ENCODE measurements at places on chromosomes 2 and 18.

DNA sequence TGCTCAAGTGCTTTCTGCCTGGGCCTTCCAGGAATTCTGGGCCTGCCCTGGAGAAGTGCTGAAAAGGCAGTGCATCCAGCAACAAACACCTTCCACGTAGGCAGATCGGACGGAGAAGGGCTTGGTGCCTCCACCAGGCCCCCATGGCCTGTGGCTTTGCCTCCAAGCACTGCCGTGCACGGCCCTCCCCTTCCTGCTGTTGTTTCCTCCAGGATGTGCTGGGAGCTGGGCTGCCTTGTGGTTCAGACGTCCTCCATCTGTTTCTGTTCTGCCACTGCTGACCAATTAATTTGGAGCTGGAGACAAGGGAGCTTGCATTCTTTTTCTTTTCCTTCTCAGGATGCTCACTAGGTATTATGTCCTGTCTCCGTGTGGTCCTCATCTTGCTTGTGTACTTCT is 197.0 kb downstream of the HRH4 start:
- no peak for DNase-seq

DNA sequence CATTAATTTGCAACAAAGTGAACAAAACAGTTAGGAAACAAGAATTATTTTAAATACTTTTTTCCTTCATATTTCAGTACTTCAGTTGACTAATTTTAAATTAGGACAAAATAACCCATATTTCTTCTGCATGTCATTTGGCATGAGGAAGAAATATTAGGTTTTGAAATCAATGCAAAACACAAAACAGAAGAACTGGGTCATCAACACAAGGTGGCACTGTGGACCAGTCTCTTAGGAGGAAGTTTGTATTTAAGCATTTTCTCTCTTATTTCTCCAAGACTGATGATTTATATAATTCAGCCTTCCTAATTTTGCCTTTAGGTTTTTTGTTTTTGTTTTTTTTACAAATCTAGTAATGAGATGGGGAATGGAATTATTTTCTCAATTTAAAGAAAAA is 352.8 kb upstream of the KCNH7 start:
- DNase-seq = no peak

DNA sequence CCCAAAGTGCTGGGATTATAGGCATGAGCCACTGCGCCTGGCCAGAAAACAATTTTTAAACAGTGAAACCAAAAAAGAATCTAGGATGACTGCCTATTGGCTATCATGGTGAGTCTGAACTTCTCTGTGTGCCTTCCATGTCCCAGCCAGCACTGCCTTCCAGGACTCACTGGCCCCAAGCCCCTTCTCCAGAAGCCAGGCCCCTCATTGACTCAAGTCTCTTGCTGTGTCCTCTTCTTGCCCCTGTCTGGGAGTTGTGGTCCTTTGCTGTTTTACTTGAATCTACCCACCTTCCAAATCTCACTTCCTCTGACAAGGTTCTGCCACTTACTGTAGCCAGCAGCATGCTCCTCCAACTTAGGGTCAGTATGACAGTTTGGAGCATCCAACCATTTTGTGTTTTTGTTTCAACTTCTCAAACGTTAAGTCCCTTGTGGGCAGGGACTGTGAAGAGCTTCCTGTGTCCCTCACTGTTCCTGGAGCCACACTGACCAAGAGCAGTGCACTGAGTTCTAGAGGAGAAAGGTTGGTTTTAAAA is 41.7 kb downstream of the ST3GAL5 start:
- DNase-seq = no peak

DNA sequence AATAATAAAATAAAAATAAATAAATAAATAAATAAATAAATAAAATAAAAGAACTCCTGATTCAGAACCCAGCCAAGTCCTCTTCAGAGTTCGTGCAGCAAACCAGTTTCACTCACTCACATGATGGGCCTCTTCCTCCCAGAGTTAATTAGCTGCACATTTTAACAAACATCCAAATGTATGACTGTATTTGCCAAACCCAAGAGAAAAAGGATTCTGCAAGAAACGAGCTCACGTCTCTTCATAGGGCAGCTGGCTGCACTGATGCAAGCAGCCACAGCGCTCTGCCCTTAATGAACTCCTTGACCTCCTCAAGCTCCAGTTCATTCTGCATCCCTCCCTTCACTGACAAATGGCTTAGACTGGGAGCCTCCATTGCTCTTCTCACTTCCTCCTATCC is 55.1 kb downstream of the MREG start:
- no peak for DNase-seq

DNA sequence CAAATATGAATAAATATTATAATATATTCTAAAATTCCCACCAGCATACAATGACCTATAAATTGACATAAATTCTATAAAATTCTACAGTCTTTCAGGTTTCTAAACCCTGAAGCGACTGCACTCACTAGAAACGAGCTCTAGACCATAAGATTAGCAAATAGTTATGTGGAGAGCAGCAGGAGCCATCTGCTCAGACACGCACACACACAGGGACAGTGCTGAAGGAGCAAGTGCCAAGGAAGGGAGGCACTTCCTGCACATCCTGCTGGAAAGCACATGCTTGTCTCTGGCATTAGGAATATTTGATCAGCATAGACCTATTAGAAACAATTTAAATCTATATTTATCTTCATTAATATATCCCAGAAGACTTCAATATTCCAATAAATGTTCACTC is 713.9 kb upstream of the CDH2 start:
- DNase-seq = no peak

DNA sequence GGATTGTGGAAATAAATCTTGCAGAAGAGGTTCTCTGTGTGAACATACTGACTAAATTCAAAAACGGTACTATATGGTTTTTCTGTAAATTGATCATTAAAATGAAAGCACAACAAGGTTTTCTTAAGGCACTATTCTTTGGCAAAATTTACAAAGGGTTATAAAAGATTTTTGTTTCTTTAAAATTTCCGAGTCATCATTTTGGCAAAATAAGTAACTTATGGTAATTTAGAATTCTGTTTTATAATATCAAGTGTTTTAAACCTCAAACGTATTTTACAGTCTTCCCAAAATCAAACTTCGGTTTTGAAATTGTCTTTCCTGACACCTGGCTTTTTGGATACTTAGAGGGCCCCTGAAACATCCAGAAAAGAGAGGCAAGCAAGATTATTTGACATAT is 101.9 kb upstream of the TFPI start:
- no peak for DNase-seq

DNA sequence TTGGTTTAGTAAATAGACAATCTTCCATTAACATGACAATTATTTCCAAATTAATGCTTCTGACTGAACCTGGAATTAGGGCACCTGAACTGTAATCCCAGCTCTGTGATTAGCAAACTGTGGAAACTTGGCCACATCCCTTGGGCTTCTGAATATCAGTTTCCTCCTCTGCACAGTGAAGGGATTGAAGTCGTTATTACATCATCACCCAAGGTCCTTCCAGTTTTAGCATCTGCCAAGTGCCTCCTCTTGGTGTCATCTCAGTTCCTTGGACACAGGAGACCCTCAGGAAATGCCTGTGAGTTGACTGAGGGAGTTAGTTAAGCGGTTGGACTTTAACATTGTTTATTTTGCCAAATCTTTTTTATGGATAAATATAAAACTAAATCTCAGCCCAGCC is 64.8 kb downstream of the MOGAT1 start:
- DNase-seq = no peak

GRCh38 chr2:143545059-143545948 is 416.1 kb downstream of the ARHGAP15 start:
- no peak for DNase-seq

DNA sequence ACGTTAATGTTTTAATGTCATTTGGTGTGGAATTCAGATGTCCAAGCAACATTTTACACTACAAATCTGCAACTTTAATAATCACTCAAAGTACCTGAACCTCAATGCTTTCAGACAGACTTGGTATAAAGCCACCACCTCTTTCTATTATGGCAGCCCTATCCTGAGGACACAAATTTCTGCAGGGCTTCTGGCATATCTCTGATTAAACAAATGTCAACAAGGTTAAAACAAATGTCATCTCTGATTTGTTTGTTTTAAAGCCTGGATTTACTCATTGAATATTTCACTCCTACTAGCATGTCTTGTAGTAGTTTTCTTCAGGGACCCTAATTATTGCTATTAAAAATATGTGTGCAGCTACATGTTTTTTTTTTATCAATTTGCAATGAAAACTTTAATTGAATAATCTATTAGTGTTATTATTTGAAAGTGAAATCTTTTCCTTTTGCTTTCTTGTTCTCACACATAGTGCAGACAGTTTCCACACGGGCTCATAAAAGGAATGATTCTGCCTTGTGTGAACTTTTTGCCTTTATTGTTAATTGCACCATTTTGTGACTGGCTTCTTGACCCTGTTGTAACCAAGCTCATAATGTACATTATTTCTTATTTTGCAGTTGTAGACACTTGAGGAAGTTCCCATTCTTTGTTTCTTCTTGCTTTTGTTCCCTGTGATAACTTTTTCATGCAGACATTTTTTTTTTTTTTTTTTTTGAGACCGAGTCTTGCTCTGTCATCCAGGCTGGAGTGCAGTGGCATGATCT is 30.1 kb downstream of the IL37 start:
- DNase-seq = no peak

- peak; percentile 50 for DNase-seq
These were observed 51.1 kb downstream of the PAPOLG start for GRCh38 chr2:60806988-60807681.

GRCh38 chr2:239734436-239735005 is 290.6 kb downstream of the NDUFA10 start:
- DNase-seq = no peak

DNA sequence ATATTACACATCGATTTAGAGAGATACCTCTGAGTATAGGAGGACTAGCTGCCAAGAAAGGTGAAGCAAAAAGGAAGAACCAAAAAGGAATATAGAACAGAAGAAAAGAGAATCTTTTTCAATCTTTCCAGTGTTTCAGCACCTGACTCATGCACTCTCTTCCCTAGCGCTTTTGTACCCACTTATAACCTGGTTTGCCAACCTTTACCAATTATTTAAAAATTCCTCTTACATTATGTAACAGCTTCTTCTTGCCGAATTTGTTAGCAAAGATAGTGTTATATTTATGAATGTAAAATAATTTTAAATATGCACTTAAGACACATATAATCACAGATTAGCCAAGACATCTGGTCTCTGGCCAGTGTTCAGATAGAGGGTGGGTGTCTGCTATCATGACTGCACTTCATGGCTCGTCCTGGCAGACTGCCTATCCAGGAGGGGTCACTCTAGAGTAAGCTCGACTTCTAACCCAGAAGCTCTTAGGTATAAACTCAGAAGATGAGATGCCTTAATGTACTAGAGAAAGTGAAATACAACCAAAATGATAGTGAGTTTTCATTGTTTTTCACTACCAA is 122.9 kb downstream of the ATAD2B start:
- no peak for DNase-seq

DNA sequence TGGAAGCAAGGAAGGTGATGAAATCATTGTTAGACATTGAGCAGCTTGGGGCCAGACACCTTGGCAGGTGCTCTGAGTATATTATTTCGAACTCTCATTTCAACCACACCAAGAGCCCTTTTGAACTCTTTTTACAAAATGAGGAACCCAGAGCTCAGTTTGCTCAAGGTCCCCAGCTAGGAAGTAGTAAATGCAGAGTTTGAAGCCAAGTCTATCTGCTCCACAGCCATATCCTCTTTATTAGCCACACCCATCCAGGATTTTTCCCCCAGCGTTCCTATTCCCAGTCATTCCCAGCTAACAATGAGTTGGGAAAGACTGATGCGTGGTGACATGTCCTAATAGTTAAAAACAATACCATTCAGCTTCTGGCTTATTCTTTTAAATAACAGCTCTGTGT is 40.2 kb downstream of the SEMA4F start:
- no peak for DNase-seq

- DNase-seq = no peak
These were observed 9.1 kb upstream of the B3GNT7 start for GRCh38 chr2:231386446-231386845.

GRCh38 chr2:239359196-239359912 is 41.5 kb downstream of the HDAC4 start:
- DNase-seq = no peak

DNA sequence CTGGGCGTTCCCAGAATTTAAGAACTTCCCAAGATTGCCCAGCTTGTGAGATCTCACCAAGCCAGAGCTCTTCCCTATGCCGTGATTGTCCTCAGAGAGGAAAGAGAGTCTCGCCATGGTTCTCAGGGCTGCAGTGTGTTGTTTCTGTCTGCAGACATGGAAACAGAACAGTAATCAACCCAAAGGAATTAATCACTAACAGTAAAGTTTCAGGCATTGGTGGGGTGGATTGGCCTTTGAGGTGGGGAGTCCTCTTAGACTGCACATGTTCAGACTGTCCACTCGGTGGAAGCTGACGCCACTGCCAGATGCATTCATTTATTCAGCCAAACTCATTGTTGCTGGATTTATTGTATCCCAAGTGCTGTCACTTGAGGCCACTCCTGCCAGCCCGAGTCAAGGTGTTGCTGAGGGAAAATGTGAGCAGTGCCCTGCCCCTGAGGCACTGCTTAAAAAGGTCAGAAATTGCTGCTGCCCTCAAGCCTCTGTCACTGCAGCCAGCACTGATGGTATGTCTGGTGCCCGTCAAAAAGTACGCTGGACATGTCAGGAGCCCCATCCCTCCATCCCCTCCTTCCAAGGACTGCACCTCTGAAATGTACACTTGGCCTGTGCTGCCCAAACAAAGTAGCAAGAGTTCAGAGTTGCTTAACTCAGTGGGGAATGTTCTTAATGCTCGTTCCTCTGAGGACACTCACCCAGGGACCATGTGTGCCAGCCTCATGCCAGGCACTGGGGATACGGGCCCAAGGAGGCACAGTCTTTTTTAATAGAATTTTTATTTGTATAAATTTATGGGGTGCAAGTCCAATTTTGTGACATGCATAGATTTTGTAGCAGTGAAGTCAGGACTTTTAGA is 201.0 kb downstream of the GLI2 start:
- no peak for DNase-seq

DNA sequence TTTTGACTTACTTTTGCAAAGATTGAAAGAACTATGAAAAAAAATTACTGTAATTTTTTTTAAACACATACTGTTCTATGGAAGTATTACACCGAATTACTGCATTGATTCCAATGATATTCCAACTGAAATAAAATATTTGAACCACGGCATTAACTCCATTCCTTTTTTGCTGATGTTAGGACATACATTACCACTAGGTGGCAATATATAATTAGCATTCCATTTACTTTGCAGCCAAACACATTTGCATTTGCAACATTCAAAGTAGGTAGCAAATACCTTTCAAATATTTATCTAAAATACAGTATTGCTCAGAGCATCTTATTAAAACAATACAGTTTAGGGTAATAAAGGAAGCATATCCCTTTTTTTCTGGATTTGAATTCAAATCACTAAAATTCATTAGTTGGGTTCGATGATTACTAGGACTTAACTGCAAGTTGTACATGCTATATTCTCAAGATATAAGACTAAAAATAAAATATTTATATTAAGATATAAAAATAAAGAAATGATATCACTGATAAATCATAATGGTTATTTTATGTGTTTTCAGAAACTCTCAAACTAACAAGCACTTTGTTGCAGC is 31.3 kb downstream of the LANCL1 start:
- DNase-seq = no peak

GRCh38 chr18:59387687-59388565 is 28.9 kb upstream of the LMAN1 start:
- DNase-seq = no peak

All from GM12892 (cell line).